ENCODE measurements at places on chromosomes 5 and 9.
A peak's percentile ranks its signal among the peaks of the same experiment; 100 is the strongest.

GRCh38 chr5:83547161-83547560 lies 75.6 kb downstream of the VCAN start:
- DNase-seq: no peak

- DNase-seq: no peak
Observed at GRCh38 chr9:127968042-127968441, 12.7 kb downstream of the EEIG1 start.

DNA sequence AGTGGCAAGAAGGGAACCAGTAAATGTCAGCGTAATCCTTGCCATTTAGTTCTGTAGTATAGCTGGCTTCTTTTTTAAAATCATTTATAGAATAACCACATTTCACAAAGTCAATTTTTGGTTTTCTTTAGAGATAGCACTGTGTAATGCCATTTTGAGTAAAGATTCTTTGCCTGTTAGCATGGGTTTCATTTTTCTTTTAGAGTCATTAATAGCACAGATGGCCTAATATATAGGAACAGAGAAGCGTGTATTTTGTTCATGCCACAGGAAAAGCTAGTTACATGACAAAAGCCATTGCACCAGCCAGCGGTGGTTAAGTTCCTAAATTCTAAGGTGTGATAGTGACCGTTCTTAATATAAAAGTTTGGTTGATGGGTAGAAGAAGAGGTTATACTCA lies 1363.9 kb downstream of the MAT2B start:
- no peak for DNase-seq

GRCh38 chr5:108655750-108656450 lies 91.8 kb upstream of the FER start:
- DNase-seq: no peak

DNA sequence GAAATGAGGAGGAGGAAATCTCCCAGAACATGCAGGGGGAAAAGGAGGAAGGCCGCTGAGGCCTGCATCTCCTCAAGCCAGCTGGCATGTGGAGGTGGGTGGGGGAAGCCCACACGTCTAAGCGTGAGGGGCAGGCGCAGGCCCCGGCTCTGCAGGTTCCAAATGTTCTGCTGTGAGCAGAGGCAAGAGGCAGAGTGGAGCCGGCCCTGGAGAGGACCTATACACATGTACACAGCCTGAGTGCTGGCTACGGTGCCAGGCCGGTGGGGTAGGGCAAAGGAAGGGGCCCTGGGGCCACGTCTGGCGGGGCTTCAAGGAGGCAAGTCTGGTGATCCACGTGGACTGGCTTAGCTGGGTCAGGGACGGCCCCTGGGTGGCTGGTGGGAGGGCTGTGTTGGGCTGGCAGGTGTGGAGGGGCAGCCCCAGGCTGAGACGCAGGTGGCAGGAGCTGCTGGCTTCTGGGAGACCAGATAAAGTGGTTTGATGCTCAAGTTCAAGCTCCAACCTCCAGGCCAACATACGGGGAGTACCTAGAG lies 26.4 kb downstream of the LPCAT1 start:
- no peak for DNase-seq

DNA sequence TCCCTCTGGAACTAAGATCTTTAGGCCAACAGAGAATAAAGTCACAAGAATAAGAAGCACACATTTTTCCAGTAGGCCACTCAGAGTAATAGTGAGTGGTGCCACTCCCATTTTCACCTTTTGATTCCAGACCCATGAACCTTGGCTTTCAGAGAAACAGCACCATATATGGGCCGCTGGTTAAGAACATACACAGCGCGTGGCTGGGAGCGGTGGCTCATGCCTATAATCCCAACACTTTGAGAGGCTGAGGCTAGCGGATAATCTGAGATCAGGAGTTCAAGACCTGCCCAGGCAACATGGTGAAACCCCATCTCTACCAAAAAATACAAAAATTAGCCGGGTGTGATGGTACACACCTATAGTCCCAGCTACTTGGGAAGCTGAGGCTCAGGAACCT lies 15.6 kb upstream of the PTGES start:
- DNase-seq: no peak

DNA sequence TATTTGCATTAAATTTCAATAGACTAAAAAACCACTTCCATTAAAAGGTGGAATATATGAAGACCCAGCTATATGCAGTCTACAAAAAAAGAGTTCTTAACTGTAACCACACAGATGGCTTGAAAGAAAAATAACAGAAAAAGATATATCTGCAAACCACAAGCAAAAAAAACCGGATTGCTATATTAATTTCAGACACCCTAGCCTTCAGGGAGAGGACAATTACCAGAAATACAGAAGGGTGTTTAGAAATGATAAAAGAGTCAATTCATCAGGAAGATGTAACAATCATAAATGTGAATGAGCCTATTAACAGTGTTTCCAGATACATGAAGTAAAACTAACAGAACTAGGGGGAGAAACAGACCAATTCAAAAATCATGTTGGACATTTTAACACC lies 56.9 kb upstream of the SMIM23 start:
- no peak for DNase-seq

- no peak for DNase-seq
Observed at GRCh38 chr5:125384071-125384470, 637.6 kb upstream of the ZNF608 start.

DNA sequence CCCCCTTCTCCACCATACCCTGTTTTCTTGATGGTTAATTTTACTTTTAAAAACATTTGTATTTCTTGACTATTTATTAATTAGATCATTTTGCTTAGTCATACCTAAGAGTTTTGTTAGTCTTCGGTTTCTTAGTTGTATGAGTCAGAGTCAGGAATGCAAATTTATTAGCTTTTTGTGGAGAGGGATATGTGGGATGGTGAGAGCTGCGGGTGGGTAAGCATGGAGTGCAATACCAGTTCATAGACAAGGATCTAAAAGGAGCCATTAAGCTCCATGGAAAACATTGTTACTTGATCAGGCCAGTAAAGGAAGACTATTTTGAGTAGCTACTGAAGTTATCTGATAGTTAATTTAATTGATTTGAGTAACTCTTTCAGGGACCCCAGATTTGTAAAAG lies 77.5 kb downstream of the ZSWIM6 start:
- no peak for DNase-seq

DNA sequence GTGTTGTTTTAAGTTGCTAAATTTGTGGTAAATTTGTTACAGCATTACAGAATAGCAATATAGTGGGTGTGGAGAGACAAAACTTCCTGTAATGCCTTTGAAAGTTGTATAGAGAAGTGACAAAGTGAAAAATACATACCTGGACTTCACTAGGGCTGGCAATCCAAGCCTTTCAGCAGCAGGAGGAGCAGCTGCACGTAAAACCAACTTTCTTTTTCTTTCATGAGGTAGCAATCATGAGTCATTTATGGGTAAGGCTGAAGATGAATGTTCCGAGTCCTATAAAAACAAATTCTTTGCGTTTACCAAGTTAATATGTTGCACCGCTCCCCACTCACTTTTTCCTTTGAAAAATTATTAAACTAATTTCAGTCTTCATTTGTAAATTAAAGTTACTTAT lies 1138.2 kb downstream of the TAF11L14 start:
- no peak for DNase-seq

GRCh38 chr9:89351584-89352300 lies 33.4 kb downstream of the SECISBP2 start:
- no peak for DNase-seq

DNA sequence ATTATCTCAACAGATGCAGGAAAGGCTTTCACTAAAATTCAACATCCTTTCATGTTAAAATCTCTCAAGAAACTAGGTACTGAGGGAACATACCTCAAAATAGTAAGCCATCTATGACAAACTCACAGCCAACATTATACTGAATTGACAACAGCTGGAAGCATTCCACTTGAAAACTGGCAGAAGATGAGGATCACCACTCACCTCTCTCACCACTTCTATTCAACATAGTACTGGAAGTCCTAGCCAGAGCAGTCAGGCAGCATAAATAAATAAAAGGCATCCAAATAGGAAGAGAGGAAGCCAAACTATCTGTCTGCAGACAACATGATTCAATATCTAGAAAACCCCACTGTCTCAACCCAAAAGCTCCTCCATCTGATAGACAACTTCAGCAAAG lies 203.6 kb upstream of the GRAMD2B start:
- DNase-seq: no peak

GRCh38 chr9:124454791-124455443 lies 4.7 kb downstream of the ADGRD2 start:
- DNase-seq: no peak

DNA sequence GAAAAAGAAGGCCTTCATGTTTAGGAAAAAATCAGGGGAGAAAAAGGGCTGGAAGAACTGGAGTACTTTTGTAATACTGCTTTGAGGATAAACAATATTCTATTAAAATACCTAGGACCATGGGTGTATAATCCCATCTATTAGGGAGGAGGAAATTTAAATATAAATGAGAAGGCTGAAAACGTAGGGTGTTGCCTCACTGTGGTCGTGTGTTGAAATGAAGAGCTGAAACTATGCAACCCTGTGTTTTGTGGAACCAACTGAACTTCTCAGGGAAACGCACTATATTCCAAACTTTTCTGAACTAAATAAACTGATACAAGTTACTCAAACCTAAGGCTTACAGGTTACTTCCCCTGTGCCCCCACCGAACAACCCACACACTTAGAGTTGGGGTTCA lies 4.5 kb upstream of the CNTLN start:
- no peak for DNase-seq

DNA sequence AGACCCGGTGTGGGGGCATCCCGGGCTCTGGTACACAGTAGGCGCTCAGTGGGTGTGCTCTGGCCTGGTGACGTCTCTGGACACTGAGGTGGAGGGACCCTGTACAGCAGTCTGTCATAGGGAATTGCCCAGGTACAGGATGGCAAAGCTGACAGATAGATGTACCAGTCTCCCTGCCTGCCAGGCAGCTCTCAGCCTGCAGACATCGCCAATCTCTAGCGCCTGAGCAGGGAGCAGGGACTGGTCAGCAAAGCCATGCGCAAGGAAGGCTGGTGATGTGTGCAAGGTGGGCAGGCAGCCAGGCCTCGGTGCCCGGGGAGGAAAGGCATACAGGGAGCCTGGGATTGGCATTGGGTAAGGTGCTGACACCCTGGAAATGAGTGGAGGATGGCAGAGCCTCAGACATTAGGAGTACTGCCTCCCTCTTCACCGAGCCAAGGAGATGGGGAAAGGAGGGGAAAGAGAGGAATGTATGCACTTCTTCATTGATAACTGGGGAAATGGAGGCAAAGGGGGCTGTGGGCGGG lies 33.9 kb upstream of the BRD3 start:
- no peak for DNase-seq

GRCh38 chr5:109125755-109126429 lies 283.9 kb downstream of the PJA2 start:
- DNase-seq: no peak

GRCh38 chr9:98808411-98808815 lies 943 bp downstream of the GALNT12 start:
- no peak for DNase-seq

DNA sequence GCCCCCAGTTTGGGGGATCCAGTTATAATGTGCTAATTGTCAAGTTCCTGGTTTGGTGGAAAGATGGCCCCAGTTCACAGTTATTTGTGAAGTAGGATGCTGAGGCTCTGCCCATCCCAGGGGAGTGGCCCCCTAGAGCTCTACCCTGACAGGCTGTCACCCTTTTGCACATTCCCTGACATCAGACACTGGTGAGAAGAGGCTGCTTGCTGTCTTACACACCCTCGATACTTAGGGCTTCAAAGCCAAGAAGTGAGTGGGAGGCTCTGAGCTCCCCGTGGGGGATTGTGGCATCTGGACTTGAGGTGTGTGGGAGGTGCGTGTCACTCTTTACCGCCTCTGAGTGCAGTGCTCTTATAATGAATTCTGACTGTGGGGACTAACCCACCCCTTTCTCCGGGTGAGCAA lies 168.5 kb downstream of the DOCK2 start:
- DNase-seq: peak; percentile 49

- no peak for DNase-seq
Observed at GRCh38 chr9:134663753-134664415, 22.3 kb downstream of the COL5A1 start.

- no peak for DNase-seq
Observed at GRCh38 chr5:175922192-175922885, 45.8 kb downstream of the THOC3 start.

DNA sequence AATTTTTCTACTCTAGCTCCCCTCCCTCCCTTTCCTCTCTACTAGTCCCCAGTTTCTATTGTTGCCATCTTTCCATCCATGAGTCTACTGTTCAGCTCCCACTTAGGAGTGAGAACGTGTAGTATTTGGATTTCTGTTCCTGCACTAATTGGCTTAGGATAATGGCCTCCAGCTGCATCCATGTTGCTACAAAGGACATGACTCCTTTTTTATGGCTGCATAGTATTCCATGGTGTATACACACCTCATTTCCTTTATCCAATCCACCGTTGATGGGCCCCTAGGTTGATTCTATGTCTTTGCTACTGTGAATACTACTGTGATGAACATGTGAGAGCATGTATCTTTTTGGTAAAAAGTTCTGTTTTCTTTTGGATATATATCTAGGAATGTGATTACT lies 138.9 kb upstream of the MSX2 start:
- no peak for DNase-seq

DNA sequence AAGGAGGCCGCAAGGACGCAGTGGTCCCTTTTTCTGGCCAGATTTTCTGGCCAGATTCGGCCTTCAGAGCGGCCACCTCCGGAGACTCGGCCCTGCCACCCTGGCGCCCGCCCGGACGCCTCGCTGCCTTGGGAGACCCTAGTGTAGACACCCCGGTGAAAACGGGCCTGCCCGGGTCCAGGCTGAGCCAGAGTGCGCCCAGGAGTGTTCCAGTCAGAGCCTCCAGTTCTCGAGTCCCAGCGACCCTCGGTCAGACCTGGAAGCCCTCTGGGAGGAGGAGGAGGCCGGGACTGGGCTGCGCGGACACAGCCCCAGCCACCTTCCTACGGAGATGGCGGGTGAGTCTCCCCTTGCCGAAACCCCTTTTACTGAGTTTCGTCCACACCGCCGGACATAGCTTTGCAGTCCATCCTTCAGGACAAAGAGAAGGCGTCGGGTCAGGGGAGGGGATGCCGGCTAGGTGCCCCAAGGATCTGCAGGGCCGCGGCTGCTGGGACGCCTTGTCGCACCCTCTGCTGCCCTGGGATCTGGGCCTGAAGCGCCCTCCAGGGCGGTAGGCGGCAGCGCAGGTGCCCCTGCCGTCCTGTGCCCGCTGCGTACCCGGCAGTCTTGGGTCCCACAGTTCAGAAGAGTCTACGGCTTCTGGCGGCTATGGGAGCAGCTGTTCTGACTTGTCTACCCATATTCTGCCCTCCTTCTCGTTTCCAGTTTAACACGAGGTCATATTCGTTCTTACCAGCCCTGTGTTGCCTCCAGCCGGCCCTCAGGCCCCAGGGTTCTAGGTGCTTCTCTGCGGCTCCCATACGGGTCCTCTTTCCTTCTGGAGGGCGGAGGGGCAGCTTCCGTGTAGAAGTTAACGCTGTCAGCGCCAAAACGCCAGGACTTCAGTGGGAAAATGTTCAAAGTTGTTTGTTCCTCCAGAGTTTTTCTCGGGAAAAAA lies 1771.7 kb upstream of the CDH9 start:
- DNase-seq: no peak

GRCh38 chr9:107896544-107896943 lies 407.0 kb upstream of the KLF4 start:
- DNase-seq: no peak

GRCh38 chr5:157915638-157916037 lies 56.7 kb upstream of the CLINT1 start:
- DNase-seq: no peak

- DNase-seq: no peak
Observed at GRCh38 chr5:11261241-11261640, 500.2 kb upstream of the DAP start.

- DNase-seq: no peak
Observed at GRCh38 chr5:78574131-78574673, 74.4 kb downstream of the LHFPL2 start.

- DNase-seq: no peak
Observed at GRCh38 chr9:86830356-86830755, 117.0 kb downstream of the GAS1 start.

GRCh38 chr5:41878643-41879478 lies 8.6 kb upstream of the OXCT1 start:
- DNase-seq: no peak
